ENCODE measurements at places on chromosomes 7 and 10.

- peak; percentile 11 for DNase-seq
These were observed 25.4 kb downstream of the CYP2C9 start for GRCh38 chr10:94963901-94964300.

DNA sequence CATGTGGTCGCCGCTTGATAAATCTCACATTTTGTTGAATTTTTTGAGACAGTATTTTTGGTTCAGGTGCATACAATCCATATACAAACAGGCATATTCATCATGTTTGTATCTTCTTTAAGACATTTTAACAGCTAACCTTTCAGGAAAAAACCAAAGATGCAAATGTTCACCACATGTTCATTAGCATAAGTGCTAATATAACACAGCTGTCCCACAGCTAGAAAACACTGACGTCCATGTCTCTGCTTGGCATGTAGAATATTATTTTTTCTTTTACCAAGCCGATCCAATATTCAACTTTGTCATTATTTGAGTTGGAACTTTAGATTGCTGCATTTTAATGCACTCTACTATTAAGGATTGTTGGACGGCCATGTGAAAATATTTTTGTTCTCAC lies 31.2 kb downstream of the BMPER start:
- no peak for DNase-seq

DNA sequence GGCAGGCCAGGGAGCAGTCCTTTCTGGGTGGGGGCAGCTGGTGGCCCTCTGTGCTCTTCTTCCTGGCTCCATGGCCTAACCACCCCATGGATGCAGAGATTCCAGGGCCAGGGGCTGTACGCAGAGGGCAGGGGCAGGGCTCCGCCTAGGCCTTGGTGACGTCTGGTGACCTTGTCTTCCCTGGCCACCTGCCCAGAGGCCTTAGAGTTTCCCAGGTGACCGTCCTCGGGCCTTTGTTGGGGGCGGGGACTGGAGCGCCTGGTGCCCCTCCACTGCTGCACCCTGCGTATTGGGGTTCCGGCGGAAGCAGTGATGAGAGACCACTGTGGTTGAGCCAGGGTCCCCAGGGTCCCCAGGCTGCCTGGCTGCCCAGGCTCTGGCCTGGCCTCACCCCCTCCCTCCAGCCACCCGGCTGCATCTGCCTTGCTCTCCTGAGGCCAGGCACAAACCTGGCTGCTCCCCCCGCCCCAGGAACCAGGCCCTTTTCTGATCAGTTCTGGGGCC lies 10.3 kb downstream of the PWWP2B start:
- DNase-seq = no peak

DNA sequence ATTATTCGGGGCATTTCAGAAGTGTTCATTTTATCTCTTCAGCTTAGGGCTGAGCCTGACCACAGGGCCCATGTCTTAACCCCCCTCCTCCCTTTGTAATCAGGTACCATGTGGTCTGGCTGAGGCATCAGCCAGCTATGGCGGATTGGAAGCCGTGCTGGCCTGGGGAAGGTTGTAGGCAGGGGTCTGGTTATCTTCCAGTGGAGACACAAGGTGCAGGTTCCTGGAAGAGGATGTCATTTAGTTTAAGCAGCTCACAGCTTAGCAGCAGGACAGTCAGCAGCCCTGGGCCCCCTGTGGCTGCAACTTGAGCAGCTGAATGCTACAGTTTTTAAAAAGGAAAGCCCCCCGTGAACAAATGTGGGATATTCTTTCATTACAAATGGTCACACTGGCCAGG lies 22.1 kb downstream of the BAG3 start:
- DNase-seq = no peak

DNA sequence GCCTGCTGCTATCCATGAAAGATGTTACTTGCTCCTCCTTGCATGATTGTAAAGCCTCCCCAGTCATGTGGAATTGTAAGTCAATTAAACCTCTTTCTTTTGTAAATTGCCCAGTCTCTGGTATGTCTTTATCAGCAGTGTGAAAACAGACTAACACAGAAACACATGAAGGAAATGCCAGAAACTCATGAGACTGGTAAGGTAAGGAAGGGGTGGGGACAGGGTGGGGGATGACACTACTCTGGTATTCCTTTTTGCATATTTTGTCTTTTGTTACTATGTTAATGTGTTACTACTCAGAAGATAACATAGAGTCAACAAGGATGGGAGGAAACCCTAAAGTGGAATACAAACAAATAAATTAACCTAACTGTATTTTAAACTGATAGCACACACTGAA lies 69.8 kb upstream of the DRGX start:
- DNase-seq = no peak

- DNase-seq = peak; percentile 39
These were observed 16.7 kb upstream of the FZD1 start for GRCh38 chr7:91247500-91247899.

GRCh38 chr10:11741608-11742007 lies 574 bp upstream of the ECHDC3 start:
- DNase-seq = no peak

DNA sequence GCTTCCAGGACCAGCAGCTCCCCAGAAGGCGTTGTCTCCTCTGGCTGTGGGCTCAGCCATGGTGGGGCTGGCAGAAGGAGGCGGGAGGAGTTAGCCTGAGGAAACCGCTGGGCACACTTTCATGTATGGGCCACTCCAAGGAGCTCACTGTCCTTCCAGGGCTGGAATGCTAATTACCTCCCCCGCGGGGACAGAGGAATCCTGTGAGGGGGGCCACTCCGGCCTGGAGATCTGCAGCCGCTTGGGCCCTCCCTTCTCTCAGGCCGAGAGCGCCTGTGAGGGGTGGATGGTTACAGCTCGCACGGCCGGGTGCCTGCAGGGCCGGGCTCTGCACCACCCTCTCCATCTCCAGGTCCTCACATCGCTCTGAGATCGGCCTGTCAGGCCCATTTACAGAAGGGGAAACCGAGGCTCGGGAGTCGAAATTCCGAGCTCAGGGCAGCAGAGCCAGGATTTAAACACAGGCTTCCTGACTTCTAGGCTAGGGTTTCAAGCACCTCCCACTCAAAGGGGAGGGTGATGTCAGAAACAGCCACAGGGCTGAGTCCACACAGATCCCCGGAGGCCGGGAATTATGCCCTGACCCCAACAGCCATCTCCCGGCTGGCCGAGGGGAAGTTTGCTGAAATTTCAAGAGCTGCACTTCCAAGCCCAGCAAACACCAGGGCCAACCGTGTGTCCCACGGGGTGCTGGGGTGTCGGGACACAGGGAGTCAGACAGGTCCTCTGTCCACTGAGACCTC lies 59.1 kb downstream of the PDGFA start:
- peak; percentile 81 for DNase-seq

GRCh38 chr10:29199339-29199738 lies 89.5 kb upstream of the LYZL1 start:
- no peak for DNase-seq

- no peak for DNase-seq
These were observed 39.7 kb downstream of the RASGEF1A start for GRCh38 chr10:43226851-43227845.

DNA sequence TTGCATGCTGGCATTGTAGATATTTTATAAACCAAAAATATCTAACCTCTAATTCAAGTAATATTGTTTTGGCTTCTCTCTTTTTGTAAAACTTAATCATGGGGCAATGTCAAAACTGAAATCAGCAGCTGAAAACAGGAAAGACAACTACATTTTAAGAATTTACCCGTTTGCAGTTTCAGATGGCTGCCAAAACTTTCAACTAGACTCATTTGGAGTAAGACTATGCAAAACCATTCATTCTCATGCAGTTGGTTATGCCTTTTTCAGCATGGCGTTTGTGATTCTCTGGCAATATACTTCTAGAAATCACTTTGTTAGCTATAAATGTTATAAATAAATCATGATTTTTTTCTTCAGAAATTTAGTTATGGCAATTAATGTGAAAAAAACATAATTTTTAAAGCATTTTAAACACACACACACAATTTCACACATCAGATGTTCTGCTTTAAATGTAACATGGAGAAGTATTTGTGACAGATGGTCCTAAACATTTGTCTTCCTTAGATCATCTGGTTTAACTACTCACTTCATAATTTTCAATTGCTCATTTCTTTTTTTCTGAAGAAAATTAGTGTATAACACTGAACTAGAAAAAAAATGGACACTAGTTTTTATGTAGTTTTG lies 116.4 kb downstream of the ITGB8 start:
- DNase-seq = no peak

DNA sequence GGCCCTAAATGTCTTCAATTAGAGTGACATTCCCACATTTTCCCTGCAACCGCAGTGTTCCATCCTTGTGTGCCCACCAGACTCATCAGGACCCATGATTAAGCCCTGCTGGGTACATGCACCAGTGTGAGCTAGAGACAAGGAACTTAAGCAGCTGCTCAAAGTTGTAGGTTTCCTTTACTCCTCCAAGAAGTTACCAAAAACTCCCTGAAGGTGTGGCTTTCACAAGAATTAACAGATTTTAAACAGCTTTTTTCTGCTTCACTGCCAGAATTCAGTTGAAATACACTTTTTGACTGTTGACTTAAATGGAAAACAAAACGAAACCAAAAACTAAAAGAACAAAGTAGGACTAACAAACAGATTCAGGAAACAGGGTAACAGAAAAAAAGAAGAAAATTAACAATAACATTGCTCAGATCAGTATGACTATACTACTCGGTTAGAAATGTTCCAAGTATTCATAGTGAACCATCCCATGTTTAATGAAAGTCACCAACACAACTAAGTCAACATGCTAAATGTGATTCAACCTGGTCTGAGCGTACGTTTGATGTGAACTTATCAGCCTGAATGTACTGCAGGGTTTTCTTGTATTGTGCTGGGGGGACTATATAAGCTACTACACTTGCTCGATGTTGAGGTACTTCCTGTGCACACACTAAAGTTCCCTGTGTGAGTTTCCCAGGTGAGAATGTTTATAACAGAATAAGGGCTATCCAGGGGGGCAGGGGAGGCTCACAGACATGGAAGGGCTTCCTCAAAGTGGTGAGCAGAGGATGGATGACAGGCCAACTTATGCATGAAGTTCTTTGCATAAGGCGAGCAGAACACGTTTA lies 22.2 kb downstream of the SLC37A3 start:
- no peak for DNase-seq

- DNase-seq = peak; percentile 46
These were observed 8.6 kb downstream of the GJD4 start for GRCh38 chr10:35613597-35614226.

DNA sequence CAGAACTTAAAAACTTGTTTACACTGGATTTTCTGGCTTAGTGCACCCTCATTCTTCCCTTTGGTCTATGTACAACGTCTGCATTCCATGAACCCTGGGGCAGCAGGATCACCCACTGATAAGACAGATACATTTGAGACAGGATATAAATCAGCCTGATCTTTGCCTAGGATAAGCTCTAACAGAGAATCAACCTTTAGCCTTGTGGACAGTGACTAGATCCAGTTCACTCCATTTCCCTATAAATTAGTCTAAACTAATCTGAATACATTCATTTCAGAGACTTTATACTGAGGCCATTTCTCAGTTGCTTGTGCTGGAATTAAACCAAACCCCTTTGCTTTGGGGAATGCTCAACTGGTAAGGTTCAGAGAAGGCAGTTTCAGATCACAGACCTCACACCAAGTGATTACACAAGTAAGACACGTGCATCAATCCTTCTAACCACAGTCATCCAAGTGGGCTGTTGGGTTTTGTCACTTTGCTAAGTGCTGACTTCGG lies 639.8 kb upstream of the FZD8 start:
- DNase-seq = peak; percentile 79

All from fibroblast of villous mesenchyme (primary cell).